ENCODE measurements at places on chromosomes 12 and 14.
A peak's percentile ranks its signal among the peaks of the same experiment; 100 is the strongest.

GRCh38 chr12:28537474-28537873 is 347.2 kb downstream of the CCDC91 start:
- no peak for DNase-seq

DNA sequence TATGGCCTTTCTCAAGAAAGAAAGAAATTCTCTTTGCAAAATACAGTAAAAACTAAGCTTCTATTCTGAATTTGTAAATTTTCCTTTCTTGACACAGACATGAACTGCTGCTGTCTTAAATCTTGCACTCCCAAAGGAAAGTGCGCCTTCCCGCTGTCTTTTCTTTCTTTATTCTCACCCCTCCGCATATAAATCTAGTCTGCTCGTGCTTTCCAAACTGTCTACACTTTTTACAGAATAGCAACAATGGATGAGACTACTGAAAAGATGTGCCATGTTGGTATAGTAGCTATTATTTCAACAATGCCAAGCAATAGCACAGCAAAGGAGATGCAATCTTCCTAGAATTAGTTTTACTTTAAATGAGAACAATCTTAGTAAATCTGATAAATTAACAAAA is 328.8 kb upstream of the PDE3A start:
- DNase-seq: no peak

GRCh38 chr14:68191567-68192321 is 372.2 kb downstream of the RAD51B start:
- no peak for DNase-seq

GRCh38 chr12:42603246-42603990 is 13.9 kb upstream of the PRICKLE1 start:
- DNase-seq: no peak

GRCh38 chr14:45246691-45247090 is 6.3 kb downstream of the MIS18BP1 start:
- no peak for DNase-seq

GRCh38 chr12:79422060-79422812 is 268.5 kb downstream of the PAWR start:
- DNase-seq: no peak

GRCh38 chr14:90969531-90970166 is 90.8 kb downstream of the RPS6KA5 start:
- no peak for DNase-seq

GRCh38 chr12:71356569-71356968 is 83.0 kb upstream of the LGR5 start:
- no peak for DNase-seq

DNA sequence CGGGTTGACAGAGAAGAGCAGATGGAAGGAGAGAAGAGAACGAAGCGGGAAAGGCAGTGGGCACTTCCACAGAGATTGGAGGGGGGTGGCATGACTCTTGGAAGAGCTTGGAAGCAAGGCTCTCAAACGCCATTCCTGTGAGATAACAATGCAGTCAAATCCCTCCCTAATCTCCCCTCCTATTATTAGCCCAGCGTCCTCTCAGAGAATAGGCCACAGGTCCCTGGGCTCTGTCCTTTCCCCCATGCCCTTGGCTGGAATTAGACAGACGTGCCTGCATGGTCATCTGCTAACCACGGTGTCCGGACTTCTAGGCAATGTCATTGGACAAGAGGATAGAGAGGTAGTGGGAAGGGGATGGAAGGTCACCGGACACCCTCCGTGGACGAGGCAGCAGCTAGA is 8.0 kb upstream of the MYH7 start:
- DNase-seq: no peak

DNA sequence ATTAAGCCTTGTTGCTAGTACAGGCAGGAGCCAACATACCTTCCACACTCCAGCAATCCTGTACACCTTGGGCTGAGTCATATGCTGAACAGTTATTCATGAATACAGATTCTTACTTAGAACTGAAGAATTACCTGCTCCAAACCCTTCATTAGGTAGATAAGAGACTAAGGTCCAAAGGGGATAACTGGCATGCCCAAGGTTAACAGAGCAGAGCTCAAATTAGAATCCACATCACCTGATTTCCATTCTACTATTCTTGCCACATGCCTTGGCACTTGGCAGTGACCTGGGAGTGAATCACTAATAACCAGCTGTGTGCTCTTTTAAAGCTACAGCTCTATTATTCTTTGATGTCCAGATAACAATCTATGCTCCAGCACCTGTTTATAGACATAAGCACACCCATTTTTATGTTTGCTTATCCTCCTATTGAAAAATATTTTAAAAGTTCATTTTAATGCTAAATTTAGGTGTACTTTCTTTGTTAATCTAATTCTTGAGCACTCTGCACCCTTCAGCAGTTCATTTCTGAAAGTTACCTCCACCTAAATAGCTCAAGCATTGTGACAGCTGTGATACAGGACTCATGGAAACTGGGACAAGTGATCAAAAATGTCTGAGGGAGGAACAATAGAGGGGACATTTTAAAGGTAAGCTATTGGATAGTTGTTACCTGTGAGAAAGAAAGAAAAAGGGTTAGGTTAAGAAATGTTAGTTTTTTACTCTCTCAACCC is 19.4 kb downstream of the LPCAT3 start:
- no peak for DNase-seq

GRCh38 chr12:130904064-130904463 is 32.2 kb downstream of the RAN start:
- no peak for DNase-seq

DNA sequence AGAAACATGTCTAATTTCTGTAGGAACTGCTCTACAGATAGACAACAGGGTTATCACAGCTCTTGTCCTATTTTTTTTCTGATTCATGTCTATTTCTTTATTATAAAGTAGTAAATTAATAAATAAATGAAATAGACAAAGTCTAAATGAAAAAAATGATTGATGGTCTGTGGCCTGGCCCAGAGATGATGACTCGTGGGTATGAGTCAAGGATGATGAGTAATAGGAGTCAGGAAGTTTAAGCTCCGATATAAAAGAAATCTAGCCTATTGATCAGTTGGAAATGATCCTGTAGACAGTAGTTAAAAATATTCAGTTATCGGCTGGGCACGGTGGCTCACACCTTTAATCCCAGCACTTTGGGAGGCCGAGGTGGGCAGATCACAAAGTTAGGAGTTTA is 90.6 kb upstream of the RTL1 start:
- DNase-seq: no peak

GRCh38 chr12:69071091-69071370 is 138.1 kb upstream of the CPM start:
- no peak for DNase-seq

- no peak for DNase-seq
Measured at GRCh38 chr14:89740241-89740640, 214.3 kb downstream of the EFCAB11 start.

DNA sequence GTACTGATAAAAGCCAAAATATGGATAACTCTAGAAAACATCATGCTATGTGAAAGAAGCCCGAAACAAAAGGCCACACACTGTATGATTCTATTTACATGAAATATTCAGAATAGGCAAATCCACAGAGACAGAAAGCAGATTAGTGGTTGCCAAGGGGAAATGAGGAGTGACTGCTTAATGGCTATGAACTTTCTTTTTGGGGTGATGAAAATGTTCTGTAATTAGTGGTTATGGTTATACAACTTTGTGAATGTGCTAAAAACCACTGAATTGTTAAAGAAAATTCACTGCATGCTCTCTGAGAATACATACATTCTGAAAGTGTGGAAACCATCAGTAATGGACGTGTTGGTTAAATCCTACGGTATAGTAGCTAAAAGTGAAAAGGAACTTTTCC is 39.9 kb upstream of the STON2 start:
- no peak for DNase-seq

GRCh38 chr12:124085419-124086296 is 112.6 kb downstream of the ZNF664 start:
- no peak for DNase-seq

GRCh38 chr14:89519040-89519439 is 102.0 kb upstream of the FOXN3 start:
- DNase-seq: no peak

- DNase-seq: no peak
Measured at GRCh38 chr12:22287101-22287500, 47.4 kb downstream of the ST8SIA1 start.

GRCh38 chr14:75069121-75069810 is at the start of gene ZC2HC1C:
Gene ZC2HC1C, plus strand, starts transcription at chr14:75069641. Its CDS starts 933 bp downstream, at chr14:75070574.
- DNase-seq: peak; percentile 94

GRCh38 chr12:80551897-80552296 is 107.9 kb downstream of the PTPRQ start:
- peak; percentile 34 for DNase-seq

DNA sequence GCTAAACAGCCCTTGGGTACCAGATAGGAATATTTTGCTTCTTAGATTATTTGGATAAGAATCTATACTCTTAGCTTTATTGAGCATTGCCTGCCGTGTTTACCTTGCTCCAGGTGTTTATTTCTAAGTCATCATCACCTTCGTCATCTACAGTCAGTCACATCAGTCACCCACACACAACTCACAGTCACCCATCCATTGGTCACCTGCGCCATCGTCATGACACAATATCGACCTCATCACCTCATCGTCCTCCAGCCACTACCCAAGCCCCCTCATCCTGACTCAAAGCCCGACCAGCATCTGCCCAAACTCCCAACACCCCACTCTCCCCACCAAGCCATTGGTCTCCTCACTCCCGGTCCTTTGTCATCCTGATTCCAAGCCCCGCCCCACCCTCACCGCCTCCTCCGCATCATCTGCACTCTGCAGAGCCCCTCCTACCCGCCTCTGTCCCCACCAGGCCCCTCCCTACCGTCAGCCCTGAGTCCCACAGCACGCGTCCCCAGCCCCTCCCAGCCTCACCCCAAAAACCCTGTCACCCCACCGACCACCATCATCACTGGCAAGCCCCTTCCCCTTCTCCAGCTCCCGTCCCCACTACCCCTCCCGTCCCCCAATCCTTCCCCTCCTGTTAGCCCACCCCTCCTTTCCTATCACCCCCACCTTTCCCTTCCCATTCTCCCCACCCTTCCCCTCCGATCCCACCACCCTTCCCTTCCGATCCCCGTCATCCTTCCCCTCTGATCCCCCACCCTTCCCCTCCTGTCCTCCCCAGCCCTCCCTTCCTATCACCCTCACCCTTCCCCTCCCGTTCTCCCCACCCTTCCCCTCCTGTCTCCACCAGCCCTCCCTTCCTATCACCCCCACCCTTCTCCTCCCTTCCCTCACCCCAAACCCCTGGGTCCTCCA is 9.8 kb downstream of the DLK1 start:
- DNase-seq: no peak

GRCh38 chr14:88496414-88496813 is 58.4 kb downstream of the PTPN21 start:
- no peak for DNase-seq

- DNase-seq: no peak
Measured at GRCh38 chr14:27672047-27672446, 1074.2 kb upstream of the NOVA1 start.

- DNase-seq: peak; percentile 44
Measured at GRCh38 chr12:121626853-121627640, 717 bp downstream of the ORAI1 start.

DNA sequence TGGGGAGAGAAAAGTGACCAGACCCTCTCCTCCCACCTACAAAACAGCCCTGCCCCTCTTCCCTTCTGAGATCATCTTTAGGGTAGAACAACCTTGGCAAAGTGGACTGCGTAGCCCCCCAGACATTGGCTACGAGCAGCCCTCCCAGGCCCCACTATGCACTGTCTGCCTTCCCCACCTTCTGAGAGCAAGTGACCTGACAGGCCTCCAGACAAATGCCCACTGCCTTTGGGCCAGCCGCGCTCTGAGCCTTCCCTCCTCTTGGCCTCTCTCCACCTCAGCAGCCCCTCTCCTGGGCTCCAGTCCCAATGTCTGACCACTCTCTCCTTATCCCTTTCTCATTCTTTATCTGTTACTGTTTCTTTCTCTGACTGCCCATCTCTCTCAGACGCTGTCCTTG is 46.5 kb upstream of the CCND2 start:
- no peak for DNase-seq

GRCh38 chr12:108568338-108569154 is 6.2 kb downstream of the ISCU start:
- DNase-seq: no peak

DNA sequence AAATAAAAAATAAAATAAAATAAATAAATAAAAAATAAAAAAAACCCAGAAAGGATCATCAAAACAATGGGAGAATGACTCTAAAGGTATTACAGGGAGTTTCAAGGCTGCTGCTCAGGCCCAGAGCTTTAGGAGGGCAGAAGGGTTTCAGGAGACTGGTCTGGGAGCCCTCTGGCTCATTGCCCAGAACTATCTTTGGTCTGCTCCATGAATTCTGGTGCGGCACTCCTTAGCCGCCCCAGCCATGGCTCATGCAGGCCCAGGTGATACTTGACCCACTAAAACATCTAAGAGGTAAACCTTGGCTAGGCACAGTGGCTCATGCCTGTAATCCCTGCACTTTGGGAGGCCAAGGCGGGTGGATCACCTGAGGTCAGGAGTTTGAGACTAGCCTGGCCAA is 14.7 kb upstream of the TMED10 start:
- DNase-seq: no peak

GRCh38 chr12:68175557-68176061 is 16.1 kb upstream of the IFNG start:
- DNase-seq: no peak

DNA sequence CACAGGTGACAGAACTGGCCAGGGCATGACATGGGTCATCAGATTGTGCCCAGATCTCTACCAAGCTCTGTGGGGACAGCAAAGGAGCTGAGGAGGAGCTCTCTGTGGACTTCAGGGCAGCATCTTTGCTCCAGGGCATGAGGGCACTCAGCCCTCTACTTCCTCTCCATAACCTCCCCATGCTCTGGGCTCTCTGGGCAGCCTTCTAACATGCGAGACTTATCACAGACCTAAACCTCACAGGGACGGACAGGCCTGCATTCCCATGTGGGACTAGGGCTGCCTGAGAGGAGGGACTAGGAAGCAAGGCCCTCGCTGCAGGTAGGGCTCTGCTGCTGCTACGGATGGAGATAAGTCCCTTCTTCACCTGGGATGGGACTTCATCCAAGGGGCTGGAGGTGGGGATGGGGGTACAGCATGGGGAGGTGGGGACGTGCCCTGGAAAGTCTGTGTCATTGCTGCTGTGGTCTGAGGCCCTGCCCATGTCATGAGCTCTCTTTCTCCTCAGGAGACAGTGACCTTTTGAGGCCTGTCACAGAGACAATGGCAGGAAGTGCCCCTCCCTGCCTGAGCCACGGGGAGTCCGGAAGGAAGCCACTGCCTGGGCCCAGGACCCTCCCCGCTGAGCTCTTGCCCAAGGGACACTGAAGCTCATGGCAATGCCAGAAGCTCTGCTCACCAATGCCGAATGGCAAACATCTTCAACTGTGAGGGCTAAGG is 44.1 kb downstream of the PITPNM2 start:
- DNase-seq: no peak
